Astrocyte of the cerebellum (primary cell): ENCODE measurements at places on chromosomes 4 and X.

- peak; percentile 6 for DNase-seq
These were observed 519.5 kb downstream of the FGF13 start for GRCh38 chrX:138191998-138192397.

DNA sequence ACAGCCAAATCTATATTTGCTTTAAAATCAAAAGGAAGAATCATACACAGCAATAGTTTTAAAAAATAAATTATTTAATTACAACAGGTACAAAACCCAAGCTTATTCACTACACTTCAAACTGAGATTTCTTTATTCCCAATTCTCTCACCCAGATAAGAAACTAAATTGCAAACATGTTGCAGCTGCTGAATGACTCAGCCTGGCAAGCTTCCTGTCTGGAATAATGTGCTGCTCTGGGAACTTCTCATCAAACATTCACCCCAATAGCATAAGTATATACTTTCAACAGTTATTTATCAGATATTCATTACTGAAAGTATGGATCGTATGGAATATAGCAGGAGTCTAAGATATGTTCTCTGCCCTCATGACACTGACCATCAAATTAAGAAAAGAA is 43.0 kb upstream of the GABRA2 start:
- DNase-seq, result peak; percentile 39

GRCh38 chrX:13085526-13085925 is 41.1 kb upstream of the FAM9C start:
- DNase-seq, result no peak

DNA sequence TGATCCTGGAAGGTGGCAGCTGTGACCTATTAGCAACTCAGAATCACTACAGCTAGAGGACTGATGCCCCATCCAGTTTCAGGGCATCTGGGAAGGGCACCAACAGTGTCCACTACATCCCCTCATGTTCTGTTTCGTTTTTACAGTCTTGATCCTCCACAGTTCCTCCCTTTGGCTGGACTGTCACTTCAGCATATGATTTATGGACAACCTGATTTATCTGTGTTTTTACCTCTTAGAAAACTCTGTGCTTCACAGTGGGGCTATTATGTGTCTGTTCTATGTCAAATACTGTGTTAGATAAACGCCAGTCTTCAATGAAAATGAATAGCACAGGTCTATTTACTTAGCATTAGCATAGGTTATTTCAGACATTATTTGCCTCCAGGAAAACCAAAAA is 63.1 kb upstream of the GRPR start:
- DNase-seq, result no peak

DNA sequence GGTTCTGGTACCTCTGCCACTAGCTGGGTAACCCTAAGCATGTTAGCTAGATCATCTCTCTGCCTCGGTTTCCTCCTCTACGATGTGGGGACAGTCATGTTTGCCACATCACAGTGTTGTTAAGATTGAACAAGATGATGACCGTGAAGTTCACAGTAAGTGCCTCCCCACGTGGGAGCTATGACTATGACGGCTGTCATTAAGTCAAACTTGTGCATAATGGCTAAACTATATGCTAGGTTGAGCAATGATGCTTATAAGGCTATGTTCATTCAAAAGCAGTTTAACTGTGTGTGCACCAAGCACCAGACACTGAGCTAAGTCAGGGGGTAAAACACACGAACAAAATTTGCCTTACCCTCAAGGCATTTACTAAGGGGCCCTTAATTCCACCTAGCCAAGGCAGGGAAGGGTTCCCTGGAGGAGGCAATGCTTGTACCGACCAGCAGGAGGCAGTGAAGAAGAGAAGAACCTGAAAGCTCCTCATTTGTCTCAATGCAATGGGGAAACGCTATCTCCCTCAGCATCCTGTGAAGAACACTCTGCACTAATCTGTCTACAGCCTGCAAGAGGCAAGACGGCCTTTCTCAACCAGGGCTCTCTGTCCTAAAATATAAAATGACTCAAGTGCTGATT is 52.9 kb downstream of the MAP7D2 start:
- DNase-seq, result no peak

- no peak for DNase-seq
These were observed 339.5 kb upstream of the DIPK2B start for GRCh38 chrX:45540181-45540580.

GRCh38 chr4:18020145-18020670 is 1.3 kb downstream of the LCORL start:
- DNase-seq, result no peak

GRCh38 chr4:99587803-99588202 is 13.2 kb downstream of the MTTP start:
- no peak for DNase-seq

DNA sequence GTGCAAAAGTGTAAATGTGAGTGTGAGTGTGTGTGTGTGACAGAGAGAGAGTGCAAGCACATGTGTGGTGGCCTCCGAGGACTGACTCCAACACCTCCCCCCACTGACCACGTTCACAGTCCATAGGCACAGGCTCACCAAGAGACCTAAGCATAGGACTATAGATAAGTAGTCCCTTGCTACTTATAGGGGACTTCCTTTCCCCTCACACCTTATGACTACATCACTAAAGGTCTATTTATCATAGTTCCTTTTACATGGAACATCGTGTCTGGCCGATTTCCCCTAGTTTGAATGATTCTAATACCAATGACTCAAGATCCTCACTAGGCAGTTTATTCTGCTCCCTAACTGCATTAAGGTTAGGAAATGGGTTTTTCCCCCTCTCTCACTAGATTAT is 17.8 kb downstream of the FRMPD3 start:
- DNase-seq, result no peak

GRCh38 chr4:169153481-169154087 is 117.2 kb downstream of the SH3RF1 start:
- DNase-seq, result no peak

DNA sequence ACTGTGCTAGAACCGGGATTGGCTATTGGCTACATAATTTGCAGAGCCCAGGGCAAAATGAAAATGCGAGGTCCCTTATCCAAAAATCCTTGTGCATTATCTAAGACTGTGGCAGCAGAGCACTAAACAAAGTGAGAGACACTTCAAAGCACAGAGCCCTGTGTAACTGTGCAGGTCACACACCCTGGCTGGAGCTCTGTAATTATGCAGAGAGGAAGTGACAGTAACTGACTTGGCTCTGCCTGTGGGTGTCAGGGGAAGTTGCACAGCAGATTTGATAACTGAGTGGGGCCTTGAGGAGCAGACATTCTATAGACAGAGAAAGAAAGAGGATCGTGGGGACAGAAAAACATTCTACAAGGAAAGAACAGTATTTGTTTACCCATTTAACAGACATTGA is 173.5 kb upstream of the FMR1 start:
- no peak for DNase-seq

- no peak for DNase-seq
These were observed 24.3 kb downstream of the NOP14 start for GRCh38 chr4:2938906-2939305.

DNA sequence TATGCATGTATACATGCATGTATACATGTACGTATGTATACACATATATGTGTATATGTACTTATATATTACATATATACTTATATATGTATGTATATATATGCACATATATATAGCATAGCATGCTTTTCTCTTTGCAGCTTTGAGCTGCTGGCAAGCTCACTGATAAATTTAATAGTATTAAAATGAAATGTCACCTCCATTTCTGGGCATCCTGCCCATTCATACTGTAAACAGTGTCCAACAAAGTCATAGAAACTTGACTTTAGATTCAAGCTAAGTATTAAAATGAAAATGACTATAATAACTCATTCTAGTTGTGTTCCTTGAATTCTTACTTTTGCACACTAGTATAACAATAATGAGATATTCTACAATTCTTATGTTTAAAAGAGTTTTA is 163.7 kb downstream of the CFAP47 start:
- DNase-seq, result no peak

DNA sequence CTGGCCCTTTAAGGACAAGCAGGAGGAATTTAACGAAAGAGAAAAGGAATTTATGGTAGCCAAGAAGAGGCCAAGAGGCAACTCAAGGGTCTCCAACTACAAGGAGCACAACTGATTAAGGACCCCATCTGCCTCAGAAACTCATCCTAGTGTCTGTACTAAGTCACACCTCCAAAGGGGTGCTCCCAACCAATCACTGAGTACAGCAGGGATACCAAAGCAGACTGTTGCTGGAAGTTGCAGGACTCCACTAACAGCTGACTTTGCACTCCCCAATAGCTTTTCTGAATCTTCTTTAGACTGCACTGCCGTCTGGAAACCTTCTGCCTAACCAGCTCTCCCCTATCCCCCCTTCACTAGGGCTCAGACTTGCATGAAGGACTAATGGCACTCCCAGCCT is 50.6 kb downstream of the ATP11C start:
- DNase-seq, result no peak
